Lung (tissue), 17 donors: ENCODE measurements at places on chromosomes 16 and 17. TPM values are rescaled to one million over a fixed set of nuclear protein-coding genes. Genes with fewer than 3 reads are reported as not detected.
A peak's percentile ranks its signal among the peaks of the same experiment; 100 is the strongest.

DNA sequence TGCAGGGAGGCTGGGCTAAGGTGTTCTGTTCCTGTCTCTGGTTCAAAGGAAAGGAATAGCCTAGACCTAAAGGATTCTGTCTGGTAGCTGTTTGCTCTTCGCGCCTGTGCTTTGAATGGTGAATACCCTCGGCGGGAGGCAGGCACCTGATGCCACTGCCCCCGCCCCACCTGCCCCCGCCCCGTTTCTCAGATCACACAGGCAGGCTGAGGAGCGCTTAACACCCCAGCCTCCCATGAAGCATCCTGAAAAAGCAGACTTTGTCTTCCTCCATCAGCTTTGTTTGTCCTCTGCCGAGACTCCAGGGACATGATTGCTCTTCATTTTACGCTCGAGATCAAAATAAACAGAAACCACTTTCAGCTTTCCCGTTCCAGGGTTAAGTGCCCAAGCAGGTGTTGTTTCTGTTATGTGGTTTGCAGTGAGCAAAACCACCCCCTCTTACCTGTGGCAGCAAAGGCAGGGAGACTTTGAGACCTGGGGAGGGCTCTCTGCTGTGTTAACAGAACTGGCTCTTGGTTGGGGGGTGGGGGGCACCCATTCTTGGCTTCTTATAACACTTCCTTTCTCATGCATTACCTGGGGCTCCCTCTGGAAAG, 452.1 kb downstream of the WWOX start:
- peak; percentile 66 for DNase-seq

DNA sequence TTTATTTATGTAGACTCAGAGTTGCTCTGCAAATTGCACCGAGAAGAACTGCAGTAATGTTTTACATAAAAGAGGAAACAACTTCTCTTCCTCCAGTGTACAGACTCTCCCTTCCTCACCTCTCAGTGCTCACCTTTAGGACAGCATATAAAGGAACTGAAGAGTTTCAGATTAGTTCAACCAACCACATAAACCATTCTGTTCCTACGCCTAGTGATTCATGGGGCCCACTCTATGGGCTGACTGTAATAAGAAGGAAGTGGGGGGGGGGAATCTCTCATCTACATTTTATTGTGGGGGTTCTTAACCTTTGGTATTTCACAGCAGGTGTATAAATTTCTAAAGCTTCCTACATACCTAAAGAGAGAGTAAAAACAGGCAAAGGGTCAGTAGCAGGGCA, 18.3 kb downstream of the ZSWIM7 start:
- no peak for DNase-seq

- DNase-seq: no peak
These were observed 320 bp downstream of the SPAG9 start for GRCh38 chr17:51120357-51120738.

GRCh38 chr17:35898283-35899070, 18.3 kb upstream of the CCL5 start:
- DNase-seq: no peak

DNA sequence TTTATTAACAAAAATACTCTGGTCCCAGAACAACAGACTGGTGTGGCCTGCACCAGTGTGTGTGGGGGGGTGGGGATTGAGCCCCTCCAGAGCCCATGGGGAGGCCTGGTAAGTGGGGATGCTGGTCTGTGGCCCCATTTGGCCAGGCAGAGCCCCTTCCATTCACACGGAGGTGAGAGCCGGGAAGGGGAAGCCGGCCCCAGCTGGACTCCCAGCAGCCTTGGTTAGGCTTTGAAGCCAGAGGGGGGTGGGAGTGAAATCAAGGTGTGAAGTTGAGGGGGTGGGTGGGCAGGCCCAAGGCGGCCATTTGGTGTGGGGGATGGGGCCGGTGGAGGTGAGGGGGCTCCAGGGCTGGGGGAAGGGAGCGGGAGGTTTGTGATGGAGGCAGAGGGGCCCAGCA, 5.9 kb downstream of the TBX6 start:
- DNase-seq: no peak

GRCh38 chr17:64599827-64600226, 62.3 kb downstream of the SMURF2 start:
- DNase-seq: no peak

GRCh38 chr17:9668517-9668916, 23.2 kb downstream of the USP43 start:
- DNase-seq: no peak

GRCh38 chr17:15269780-15270089, 4.6 kb upstream of the PMP22 start:
- DNase-seq: peak; percentile 43

GRCh38 chr16:19746561-19746960, 28.5 kb downstream of the IQCK start:
- DNase-seq: no peak

- peak; percentile 51 for DNase-seq
These were observed 12.8 kb upstream of the SLC38A8 start for GRCh38 chr16:84055366-84055765.

DNA sequence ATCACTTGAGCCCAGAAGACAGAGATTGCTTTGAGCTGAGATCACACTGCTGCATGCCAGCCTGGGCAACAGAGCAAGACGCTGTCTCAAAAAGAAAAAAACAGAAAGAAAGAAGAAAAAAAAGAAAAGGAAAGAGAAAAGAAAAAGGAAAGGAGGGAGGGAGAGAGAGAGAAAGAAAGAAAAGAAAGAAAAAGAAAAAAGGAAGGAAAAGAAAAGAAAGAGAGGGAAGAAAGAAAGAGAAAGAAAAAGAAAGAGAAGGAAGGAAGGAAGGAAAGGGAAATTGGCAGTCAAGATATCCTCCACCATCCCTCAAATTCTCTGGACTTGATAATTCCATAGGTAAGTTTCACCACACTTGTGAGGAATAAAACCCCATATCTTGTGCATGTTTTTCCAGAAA, 71.4 kb upstream of the WSB1 start:
- DNase-seq: no peak

GRCh38 chr16:55222486-55222885, 101.5 kb upstream of the IRX6 start:
- no peak for DNase-seq

DNA sequence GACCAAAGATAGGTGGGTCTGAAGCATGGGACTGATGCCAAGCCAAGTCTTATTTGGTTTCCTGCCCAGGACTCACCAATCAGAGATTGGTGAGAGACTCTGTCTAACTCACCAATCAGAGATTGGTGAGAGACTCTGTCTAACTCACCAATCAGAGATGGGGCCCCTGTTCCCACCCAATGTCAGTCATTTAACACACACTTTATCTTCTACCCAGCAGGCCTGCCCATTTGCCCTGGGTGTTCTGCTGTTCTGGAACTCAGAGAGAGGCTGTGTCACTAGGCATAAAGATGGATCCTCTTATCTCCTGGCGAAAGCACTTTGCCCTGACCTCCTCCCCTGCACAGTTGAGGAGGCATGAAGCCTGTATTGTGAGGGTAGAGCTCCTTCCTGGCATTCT, 5.4 kb upstream of the RHOT1 start:
- no peak for DNase-seq

- DNase-seq: peak; percentile 20
These were observed 50.5 kb upstream of the AMZ2 start for GRCh38 chr17:68197091-68197996.

- peak; percentile 81 for DNase-seq
These were observed 31.4 kb downstream of the DHX38 start for GRCh38 chr16:72124761-72125634.

- no peak for DNase-seq
These were observed 24.4 kb downstream of the IRF8 start for GRCh38 chr16:85923153-85924021.

DNA sequence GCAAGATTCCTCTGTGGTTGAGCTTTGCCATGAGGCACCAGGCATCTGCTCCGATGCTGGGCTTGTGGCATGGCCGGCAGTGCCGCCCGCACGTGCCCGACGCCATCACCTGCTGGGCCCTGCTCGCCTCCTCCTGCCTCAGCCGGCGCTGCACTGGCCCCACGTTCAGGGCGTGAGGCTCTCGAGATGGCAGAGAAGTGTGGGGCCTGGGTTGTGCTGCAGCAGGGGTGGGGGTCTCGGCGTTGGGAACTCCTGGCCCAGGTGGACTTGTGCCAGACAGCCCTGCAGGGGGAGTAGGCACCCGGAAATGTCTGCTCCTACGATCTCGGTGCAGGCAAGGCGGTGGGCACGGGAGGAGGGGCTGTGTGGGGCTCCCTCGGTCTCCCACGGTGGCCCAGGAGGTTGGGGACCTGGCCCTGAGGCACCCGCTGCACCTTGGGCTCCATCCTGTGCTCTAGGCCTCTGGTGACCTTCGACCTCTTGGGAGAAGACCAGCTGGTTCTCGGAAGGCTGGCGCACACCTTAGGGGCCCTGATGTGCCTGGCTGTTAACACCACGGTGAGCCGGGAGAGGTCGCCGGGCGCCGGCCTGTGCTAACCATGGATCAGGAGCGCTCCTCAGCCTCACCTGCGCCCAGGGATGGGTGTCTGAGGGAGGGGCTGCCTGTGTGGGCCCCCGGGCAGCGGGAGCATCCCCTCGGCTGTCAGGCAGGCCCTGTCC, 13.5 kb downstream of the TELO2 start:
- no peak for DNase-seq

- DNase-seq: no peak
These were observed 257.1 kb downstream of the BCAS3 start for GRCh38 chr17:60934723-60935122.

DNA sequence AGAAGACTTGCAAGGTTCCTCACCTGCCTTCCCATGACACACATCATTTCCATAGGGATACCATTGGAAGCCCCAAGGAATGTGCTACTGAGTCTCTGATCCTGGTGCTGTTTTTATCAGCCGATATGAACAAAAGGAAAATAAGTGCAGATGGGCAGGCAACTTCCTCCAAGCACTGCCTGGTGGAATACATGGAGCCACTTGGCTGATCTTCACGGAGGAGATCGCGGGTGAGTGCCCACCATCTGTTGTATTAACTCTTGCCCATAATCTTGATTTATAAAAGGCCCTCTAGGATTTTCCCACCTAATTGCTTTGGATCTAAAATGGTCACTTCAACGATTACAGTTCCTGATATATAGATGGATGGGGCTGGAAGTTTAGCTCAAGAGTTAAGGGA, 24.7 kb upstream of the CDRT15 start:
- no peak for DNase-seq

GRCh38 chr16:22641131-22641628, 130.5 kb downstream of the NPIPB5 start:
- DNase-seq: peak; percentile 53

DNA sequence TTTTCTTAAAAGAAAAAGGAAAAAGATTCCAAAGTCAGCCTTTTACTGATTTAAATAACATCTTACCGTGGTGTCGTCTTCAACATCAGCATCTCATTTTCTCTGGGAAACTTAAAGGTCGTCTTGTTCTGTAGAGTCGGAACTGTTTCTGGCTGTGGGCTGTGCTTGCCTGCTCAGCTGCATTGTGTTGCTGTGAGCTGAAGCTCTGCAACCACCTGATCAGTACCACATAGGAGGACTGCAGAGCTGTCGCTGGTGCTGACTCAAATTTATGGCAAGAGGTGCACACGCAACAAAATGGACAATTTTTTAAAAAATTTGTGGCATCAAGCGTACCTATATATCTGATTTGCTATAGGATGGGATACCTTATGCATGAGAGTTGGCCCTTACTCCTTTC, at the start of gene OMG:
Gene OMG, minus strand, starts transcription at position 150 of the 400 bp plus-strand sequence. CDS start 908 bp downstream, outside the sequence.
- DNase-seq: no peak

GRCh38 chr17:4358154-4358553, 8.3 kb downstream of the UBE2G1 start:
- no peak for DNase-seq

DNA sequence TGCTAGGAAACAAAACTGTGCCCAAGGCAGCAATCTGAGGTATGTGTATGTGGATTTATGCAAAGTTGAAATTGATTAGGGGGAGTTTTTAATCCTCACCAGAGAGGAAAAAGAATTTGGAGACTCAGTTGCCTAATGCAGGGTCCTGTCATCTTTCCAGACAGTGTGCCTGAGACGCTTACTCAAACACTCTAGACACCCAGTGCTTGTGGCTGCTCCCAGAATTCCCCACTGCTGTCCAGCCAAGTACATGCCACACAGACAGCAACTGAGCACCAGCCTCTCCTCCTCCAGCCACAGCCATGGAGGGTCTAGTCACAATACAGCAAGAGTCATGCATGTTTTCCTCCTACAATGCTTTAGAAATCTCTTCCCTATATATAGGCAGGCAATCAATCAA, 118.1 kb downstream of the HIC1 start:
- DNase-seq: peak; percentile 78

GRCh38 chr16:78249832-78250231, 150.4 kb downstream of the WWOX start:
- DNase-seq: no peak

DNA sequence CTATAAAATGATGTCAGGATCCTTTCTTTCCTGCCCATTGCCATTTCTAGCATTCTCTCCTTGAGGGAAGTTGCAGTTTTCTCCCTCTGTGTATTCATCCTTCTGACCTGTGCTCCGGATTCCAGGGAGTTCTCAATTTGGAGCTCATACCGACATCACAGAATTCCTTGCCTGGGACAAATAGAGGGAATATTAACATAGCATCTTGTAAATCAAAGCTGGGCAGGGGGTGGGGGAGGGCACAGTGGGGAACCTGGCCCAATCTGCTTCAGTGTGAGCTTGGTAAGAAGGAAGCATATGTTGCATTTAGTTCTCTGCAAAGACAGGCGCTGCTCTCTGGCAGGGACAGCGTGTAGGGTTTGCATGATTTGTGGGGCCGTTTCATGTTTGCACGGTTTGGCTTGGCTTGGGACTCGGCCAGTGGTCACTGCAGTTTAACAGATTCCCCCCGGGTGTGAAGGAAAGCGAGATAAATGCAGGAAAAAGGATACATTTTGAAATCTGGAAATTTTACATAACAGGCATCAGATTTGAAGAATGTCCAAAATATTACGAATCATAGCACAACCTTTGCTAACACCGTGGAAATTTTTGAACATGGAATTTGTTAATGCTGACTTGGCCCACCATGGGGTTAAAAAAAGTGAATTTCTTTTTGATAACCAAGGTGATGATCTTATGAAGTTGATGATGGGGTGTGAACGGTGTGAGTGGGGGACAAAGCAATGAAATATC, 178.0 kb downstream of the WWOX start:
- peak; percentile 96 for DNase-seq

NGFR gene
- total RNA-seq: 3.9 TPM

GP1BA gene
- total RNA-seq: 0.18 TPM

HGS gene
- total RNA-seq: 128 TPM

TBC1D28 gene
- not detected for total RNA-seq

PHOSPHO1 gene
- total RNA-seq: 10.2 TPM

PYY gene
- total RNA-seq: 0.25 TPM

WDR90 gene
- 74.2 TPM for total RNA-seq

CETP gene
- total RNA-seq: 0.71 TPM

ABCC6 gene
- total RNA-seq: 25.1 TPM

G6PC1 gene
- 0.09 TPM for total RNA-seq

RNF43 gene
- 10.5 TPM for total RNA-seq
